COLO829 (cell line): ENCODE measurements at places on chromosomes 1 and 21.
A peak's percentile ranks its signal among the peaks of the same experiment; 100 is the strongest.

- DNase-seq, result no peak
Observed at GRCh38 chr1:224722838-224723237, 106.7 kb downstream of the CNIH3 start.

GRCh38 chr21:17784604-17785402 is 34.4 kb downstream of the C21orf91 start:
- DNase-seq, result no peak

DNA sequence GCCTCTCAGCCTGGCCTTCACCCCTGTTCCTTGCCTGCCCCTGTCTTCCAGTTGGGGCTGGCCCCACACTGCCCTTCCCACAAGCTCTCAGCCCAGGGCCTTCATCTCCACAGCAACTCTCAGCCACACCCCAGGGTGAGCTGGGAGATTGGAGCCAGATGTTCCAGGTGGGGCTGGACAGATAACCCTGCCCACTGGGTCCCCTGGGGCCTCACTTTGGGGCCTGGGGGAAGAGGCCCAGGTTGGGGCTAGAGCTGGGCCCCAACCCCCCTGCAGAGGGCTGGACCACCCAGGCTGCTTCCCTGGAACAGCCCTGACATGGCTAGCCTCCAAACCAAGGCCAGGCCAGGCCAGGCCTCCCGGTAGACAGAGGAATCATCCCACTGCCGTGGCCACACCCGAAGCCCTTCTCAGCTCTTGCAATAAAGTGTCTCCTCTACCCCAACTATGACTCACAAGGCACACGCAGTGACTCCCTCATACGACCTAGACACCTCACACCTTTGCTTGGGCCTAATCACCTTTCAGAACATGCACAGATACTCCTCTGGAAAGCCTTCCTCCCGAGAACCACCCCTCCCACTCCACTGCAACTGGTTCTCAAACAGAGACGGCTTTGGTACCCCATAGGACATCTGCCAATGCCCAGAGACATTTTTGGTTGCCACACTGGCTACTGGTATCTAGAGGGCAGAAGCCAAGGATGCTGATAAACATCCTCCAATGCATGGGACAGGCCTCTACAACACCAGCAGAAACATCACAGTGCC is 22.2 kb downstream of the SLC2A1 start:
- DNase-seq, result no peak

- DNase-seq, result no peak
Observed at GRCh38 chr1:226366290-226366689, 41.6 kb downstream of the PARP1 start.

GRCh38 chr1:162019006-162019405 is 4.7 kb downstream of the OLFML2B start:
- DNase-seq, result peak; percentile 89

DNA sequence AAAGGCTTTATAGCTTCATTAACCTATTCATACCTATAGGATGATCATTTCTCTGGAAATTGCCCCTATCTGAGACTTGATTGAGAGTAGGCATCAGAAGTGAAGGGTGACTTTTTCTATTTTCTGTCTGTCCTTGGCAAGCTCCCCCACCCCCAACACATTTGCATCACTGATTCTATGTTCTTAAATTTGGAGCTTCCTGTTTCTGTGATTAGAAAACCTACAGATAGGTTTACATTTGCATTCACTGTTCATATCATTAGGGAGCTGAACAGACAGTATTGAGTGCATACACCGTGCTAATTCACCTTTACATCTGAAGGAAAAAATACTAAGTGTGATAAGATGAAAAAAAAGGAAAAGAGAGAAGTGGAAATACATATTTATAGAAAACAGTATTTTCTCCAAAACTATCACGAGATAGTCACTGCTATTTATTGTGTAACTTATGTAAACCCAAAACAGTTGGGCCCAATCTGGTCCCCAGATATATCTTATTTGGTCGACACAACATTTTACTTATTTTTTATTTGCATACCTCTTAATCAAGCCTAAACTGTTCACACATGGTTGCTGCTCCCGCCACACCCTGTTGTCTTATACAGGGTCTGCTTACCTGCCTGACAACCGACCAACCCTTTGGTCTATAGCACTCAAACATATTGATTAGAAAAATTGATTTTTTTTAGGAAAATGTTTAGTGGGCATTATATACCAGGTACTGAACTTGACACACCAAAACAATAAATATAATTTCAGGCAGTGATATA is 218.8 kb downstream of the NTNG1 start:
- DNase-seq, result no peak

DNA sequence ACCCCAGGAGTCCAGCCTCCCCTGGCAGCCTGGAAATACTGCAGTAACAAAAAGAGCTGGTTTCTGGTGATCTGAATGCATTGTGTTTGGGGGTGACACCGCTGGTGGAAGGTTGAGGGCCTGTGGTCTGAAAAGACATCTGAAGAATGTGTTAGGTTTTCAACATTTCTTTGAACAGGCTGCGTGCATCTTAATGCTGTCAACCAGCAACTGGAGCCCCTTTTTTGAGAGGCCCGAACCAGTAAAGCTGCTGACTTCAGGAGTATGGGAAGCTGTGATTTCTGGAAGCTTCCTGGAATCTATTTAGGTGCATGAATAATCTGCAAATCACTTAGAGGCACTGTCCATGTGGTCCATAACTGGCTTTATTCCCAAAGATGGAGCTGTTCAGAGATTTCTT is 17.0 kb downstream of the ATP5PO start:
- no peak for DNase-seq

DNA sequence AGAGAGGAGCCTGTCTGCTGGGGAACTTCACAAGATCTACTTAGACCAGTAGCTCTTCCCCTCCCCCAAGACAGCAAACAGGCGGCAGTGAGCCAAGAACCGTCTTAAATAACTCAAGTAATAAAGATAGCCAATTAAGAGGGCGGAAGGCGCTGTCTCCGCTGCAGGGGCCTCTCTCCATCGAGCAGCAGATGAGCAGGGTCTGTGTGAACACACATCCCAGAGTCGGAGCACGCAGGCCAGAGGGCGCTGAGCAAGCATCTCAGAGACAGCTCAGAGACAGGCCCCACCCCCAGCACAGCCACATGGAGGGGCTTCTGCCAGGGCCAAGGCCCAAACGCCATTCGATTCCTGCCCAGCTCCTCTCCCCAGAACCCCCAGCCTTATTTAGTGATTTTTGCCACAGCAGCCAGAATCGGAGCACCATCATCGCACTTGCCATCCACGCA is 11.1 kb downstream of the IFFO2 start:
- DNase-seq, result no peak

DNA sequence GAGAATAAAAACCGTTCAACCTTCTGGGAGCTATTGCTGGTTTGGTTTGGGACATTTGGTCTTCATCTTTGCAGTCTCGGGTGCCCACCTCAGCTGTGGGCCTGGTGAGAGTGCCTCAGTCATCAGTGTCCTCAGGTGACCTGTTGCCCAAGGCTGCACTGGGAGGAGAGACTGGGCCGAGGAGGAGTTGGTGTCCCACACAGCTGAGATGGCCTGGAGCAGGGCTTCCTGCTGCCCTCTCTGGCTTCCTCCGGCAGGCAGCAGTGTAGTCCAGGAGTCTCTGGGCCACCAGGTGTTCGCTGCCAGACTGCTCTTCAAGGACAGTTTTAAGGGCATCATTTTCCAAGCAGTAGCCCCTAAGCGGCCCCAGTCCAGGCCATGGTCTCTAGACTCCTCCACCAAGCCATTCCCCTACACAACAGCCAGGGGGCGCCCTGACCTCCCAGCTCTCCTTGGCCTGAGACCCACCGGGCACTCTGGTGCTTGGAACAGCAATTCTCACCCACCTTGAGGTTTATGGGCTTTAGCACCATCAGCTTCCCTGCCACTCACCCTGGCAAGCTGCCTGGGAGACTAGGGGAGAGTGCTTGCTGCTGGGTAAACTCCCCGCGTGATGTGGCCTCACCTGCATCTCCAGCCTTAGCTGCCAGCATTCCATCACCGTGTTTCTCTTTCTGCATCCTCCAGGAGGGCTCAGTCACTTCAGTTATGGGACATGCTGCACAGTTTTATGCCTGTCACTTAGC is 9.1 kb upstream of the SYTL1 start:
- DNase-seq, result peak; percentile 40

DNA sequence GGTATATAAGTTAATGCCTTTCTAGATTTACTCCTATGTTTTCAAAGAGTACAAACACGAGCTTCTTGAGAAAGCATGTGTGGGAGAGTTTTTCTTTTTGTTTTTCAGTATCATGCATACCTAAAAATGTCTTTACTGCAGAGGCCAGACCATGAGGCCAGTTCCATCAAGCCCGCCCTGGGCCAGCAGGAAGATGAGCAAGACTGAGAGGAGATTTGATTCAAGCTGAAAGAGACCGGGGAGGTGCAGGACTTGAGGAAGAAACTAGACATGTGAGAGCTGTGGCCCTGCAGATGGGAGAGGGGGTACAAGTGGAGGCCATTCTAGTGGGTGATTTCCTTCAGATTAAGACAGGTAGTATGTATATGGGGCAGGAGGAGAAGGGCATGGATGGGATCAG is 33.4 kb upstream of the NTPCR start:
- no peak for DNase-seq

DNA sequence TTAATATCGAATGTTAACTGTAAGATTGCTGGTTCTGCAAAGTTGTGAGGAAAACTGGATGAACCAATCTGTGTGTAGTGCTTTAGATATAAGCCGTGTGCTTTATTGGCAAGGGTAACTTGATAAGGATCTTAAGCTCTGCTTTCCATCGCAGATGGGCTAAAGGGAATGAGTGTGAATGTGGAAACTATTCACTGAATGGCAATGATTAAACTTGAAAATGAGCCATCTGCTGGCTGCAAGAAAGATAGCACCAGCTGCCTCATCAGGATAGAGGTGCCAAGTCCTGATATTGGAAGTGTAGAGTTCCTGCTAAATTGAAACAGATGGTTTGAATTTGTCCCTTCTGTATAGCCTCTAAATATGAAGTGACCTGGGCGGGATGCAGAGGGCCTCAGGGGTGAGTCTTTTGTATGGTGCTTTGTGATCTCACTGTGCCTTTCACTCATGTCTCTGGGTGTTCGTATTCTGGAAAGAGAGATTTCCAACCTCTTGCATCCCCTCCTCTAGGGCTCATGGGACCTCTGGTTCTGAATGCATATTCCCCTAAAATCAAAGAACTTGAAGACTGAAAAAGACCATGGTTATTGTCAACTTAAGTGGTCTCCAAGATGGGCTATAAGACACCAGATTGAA is 9.2 kb downstream of the FCRL3 start:
- DNase-seq, result peak; percentile 77

GRCh38 chr1:110165761-110166231 is 15.5 kb downstream of the SLC6A17 start:
- DNase-seq, result no peak

GRCh38 chr1:204198348-204199340 is 2.4 kb upstream of the KISS1 start:
- no peak for DNase-seq

- DNase-seq, result no peak
Observed at GRCh38 chr1:162633081-162633762, 958 bp downstream of the DDR2 start.

DNA sequence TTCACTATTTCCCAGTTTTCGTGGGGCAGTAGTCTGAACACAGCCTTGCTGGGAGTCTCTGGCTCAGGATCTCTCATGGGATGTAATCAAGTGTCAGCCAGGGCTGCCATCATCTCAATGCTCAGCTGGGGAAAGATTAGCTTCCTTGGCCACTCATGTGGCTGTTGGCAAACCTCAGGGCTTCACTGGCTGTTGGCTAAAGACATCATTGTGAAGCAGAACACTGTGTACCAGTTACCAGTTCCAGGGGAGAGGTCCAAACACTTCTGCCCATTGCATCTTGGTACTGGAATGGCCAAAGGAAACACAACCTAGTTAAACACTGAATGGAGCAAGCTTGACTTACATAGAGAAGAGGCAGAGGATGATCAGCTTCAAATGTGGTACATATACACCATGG is 33.7 kb downstream of the AADACL4 start:
- DNase-seq, result no peak

DNA sequence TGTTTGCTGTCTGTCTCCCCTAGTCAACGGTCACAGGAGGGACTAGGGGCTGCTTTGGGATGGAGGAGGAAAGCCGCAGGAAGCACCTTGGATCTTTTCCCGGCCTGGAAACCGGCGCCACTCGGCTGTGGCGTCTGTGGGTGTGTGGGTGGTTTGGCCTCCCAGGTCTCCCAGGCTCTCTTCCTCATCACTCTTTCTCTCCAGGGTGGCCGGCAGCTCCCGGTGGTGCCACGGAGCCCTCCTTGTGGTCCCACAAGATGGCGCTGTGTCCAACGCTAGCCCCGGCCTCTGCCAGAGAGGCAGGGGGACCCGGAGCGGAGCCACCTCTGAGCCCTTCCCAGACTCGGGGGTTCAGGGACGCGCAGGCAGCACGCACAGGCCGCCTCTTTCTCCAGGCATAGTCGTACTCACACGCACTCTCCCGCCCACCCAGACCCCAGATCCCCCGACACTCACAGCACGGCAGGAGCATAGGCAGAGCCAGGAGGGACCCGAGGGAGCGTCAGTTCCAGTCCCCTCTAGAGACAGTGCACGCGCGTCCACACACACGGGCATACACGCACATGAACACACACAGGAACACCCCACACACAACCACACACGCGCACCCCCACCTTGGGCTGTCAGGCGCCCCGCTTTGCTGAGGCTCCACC is 31.2 kb downstream of the CDCP2 start:
- peak; percentile 57 for DNase-seq

DNA sequence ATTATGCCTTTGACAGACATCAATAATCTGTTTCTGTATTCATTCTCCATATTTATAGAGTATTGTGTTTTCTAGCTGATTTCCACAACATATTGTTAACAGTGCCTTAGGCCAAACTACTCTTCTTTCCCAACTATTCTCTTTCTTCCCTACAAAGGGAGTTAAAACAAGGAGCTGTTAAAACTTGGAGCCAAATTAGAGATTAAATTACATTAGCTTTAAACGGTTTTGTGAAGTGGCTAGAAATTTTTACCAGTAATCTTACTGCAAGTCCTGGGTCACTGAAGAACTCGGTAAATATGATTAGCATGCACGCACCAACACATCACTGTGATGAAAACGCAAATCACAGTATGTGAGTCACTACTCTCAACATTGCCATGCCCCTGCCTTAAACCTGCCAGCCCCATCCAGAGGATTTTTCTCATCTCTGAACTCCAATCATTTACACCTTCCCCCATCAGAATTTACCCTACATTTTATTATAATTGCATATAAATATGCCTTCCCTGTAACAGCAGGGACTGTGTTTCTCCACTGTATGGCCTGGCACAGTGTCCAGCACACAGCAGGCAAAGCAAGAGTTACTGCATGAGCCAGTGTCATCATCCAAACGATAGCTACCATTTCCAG is 1.5 kb upstream of the PRDX6 start:
- no peak for DNase-seq

- no peak for DNase-seq
Observed at GRCh38 chr1:14748151-14748550, 149.7 kb downstream of the KAZN start.
